Activated naive CD4-positive, alpha-beta T cell (primary cell): ENCODE measurements at places on chromosomes 1 and 21.

DNA sequence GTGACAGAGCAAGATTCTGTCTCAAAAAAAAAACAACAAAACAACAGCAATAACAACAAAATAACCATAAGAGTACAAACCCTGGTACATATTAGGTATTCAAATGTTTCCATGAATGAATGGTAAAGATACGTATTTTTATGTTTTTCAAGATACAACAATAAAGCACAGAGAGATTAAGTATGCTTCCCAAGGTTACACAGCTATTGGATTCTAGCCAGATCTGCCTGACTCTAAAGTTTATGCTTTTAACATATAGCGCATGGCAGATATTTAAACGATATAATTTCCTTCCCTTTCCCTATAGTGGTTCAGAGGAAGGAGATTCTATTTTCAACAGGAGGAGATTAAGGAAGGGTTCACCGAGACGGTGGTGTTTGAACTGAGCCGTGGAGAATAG lies 25.5 kb downstream of the RNU5D-1 start:
- no peak for DNase-seq

GRCh38 chr21:45381036-45381787 lies 23.8 kb upstream of the COL18A1 start:
- DNase-seq, result no peak

DNA sequence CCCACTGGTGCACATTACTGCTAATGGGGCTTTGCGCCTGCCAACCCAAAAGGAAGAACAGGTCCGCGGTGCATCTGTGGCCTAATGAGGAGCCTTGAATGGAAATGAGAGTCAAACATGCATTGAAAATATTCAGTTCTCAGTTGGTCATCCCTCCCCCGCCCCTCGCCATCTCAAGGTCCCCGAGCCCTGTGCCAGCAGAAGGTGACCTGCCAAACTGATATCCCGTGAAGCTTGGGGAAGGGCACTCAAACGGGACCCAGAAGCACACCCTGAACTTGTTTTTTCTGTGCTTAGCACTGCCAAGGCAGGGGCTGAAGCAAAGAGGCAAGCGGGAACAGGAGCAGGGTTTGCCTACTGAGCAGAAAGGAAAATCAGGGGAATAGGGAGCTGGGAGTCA lies 67.9 kb upstream of the ZNF648 start:
- DNase-seq, result no peak

GRCh38 chr1:7786795-7787194 lies 2.7 kb downstream of the PER3 start:
- no peak for DNase-seq

DNA sequence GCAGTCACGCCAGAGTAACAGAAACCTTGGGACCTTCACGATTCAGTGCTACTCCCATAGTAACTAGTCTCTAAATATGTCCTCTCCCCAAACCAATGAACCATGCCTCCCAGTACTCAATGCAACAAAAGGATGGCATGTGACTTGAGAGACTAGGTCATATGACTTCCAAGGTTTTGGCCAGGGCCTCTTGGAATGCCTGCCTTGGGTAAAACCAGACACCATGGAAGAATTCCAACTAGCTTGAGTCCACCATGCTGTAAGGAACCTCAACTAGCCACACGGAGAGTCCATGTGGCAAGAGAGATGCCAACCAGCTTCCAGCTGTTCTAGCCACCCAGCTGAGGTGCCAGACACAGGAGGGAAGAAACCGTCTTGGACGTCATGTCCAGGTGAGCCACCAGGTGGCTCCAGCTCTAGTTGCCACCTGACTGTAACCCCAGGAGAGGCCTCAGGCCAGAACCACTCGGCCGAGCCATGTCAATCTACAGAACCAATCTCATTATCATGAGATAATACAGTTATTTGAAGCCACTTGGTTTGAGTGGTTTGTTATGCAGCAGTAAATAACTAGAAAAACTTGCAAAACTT lies 115.0 kb downstream of the SYF2 start:
- no peak for DNase-seq

DNA sequence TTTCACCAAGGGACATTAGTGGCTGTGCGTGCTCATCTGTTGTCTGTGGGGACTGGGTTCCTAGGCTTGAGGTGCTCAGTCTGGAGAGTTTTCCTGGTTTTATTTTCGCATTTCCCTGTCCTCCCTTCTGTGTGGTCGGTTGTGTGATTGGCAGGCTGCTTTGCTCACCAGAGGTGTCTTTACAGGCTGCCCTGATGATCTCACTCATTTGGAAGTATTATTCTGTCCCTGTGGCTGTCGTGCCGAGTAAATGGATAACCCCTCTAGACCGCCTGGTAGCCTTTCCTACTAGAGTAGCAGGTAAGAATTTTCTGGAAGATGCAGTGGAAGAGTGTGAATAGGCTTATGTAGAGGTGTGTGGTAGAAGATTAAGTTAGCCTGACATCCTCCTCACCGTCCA lies 44.1 kb upstream of the HMGN1 start:
- no peak for DNase-seq

DNA sequence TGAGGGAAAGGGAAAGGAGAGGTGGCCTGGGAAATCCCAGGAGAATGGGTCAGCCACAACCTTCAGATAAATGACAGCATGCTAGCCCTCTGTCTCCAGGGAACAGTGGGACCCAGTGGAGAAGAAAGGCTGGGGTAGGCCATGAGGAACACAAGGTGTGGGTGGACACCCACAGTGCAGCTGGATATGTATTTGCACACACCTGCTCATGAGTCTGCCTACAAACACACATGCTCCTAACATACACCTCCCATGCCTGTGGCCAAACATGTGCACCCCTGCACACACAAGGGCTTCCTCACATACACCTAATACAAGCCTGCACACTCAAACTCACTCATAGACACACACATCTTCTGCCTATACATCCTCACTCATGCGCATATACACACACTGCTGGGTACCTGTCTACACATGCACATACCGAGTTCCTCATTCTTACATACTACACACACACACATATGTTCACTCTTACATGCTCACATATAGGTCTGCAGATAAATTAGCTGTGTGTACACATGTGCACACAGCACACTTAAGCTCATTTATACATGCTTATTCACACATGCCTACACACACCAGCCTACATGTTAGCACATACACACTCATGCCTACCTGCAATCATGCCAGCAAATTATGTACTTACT lies 3.6 kb downstream of the C1orf216 start:
- DNase-seq, result no peak

DNA sequence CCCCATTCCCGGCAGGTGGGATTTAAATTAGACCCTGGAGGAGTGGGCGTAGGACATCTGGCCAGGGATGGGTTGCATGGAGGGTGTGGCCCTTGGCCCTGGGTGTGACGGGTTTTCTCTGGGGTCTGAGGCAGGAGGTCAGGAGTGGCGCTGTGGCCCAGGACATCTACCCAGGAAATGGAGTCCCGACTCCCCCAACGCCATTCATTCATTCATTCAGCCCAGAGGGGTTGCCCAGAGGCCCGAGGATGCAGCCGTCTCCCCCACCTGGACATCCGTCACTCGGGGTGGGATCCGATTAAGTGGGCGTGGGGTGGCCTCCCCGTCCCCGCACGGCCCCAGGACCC lies 663 bp downstream of the ATP13A2 start:
- no peak for DNase-seq

DNA sequence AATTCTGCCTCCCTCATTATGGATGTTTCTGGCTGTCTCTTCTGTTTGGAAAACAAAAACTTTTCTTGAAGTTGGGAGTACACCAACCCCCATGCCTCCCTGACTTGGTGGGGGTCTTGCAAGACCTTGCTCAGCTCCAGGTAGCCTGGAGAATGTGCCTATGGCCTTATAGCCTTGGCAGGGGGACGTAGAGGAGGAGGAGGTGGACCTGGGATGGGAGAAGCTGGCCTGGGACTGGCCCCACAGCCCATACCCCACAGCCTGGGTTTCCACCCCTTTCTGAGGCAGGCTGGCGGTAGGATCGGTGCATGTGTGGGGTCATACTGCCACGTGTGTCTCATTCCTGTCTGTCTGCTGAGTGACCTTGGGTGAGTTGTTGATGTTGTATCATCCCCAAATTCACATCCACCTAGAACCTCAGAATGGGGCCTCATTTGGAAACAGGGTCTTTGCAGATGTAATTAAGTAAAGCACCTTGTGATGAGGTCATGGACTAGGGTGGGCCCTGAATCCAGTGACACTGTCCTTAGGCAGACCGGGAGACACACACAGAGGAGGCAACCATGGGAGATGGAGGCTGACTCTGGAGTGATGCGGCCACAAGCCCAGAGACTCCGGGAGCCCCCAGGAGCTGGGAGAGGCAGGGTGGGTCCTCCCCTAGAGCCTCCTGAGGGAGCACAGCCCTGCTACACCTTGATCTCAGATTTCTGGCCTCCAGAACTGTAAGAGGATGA lies 18.5 kb downstream of the OBSCN start:
- DNase-seq, result no peak

GRCh38 chr1:165287329-165287728 lies 69.2 kb downstream of the LMX1A start:
- no peak for DNase-seq

GRCh38 chr1:220135755-220136154 lies 41.8 kb downstream of the IARS2 start:
- DNase-seq, result no peak

DNA sequence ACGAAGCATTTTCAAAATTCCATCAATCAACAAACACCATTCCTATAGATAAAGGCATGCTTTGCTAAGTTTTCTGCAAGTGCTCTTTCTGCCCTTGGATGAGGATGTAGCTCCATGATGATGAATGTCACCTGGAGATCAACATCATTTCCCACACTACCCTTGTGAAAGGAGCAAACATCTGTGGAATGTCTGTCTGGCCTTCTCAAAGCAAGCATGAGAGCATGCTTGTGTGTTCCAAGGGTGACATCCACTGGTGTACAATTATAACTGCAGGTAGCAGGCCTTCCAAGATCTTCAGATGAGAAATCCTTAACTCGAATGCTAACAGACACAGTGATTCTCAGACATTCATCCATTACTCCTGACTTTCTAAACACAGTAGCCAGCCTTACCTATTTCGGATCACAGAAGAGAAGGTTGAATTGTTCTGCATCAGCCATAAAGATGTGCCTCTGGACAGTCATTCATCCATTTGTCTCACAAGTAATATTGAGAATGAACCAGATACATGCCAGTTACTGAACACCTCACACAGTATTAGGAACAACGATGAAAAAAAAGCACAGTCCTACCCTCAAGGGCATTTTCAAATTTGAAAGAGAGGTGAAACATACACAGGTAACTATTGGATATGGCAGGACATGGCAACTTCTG lies 162.4 kb downstream of the TPR start:
- no peak for DNase-seq

DNA sequence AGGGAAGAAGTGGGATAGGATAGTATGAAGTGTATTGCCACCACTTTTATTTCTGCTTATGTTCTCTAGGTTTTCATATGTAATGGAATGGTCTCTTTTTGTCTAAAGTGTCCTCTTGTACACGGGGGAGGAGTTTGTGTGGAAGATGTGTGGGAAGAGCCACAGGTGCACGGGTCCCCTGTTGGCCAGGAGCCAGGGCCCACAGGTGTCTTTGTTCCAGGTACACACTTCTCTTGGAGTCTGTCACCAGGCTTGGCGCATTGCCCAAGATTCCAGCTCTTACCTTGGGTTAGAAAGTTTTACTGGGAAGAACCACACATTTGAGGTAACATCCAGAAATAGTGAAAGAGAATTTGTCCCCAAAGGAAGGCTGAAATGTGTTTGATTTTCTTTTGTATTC lies 10.5 kb downstream of the TENT5C start:
- no peak for DNase-seq

DNA sequence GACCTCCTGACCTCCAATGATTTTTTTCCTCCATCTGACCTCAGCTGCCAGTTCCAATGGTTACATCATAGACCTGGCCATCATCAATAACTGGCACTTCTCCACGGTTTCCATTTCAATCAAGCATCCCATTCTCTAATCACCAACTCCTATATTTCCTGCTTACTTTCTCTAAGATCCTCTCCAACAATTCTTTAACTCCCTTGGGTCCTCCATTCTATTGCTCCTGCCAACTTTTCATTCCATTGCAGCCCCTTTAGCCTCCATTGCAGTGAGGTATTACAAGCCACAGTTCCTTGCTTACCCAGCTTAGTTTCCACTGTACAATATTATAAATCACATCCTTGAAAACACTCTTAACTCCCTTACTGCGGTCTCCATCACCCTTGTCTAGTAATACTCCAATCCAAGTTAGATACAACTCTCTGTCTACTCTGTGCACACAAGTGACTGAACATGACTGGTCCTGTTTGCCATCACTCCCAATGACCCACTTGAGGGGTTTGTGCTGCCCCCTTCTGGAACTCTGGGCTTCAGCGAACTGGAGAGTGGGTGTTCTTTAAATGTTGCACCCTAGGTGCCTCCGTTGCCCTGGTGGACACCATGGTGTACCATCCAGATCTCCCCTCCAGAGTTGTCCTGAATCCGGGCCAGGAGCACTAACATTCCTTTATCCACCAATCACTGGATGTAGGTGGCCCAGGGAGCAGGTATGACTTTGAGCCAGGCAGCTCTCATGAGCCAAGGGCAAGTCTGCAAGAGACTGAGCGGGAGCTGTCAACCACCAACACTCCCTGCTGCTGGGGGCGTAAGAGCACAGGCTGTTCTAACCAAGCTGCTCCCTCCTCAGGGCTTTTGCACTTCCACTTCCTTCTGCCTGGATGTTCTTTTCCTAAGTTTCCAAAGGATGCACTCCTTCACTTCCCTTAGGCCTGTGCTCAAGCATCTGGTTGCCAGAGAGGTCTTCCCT lies 3.7 kb upstream of the FNDC7 start:
- DNase-seq, result peak; percentile 50
